ENCODE measurements at places on chromosomes 13 and 19. TPM values are rescaled to one million over a fixed set of nuclear protein-coding genes. Genes with fewer than 3 reads are reported as not detected.

DNA sequence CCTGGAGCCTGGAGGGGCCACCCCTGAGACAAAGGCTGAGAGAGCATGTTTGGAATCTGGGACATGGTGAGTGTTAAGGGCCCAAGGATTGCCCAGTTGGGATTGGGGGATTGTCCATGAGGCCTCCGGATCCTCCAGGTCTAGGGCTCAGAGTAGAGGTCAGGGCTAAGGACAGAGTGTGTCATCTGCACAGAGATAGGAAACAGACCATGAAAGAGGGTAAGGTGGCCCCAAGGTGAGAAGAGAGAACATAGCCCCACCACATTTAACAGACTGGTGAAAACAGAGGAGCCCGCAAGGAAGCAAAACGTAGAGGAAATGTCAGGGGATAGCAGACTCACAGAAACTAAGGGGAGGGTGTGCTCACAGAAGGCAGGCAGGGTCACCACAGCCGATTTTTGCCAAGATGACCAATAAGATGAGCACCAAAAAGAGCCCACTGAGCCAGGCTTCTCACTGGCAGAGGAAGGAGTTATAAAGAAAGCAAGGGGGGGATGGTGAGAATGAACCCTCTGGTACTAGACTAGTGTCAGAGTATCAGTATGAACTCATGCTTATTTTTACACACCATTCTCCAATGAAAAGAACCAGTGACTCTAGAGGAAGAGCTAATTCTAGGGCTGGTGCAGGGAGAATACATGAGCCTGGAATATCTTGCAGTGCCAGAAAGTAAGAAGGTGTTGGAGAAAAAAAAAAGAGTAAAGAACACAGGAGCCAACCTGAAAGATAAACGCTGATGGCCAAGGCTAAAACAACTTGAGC lies 17.5 kb downstream of the DYRK1B start:
- no peak for DNase-seq

DNA sequence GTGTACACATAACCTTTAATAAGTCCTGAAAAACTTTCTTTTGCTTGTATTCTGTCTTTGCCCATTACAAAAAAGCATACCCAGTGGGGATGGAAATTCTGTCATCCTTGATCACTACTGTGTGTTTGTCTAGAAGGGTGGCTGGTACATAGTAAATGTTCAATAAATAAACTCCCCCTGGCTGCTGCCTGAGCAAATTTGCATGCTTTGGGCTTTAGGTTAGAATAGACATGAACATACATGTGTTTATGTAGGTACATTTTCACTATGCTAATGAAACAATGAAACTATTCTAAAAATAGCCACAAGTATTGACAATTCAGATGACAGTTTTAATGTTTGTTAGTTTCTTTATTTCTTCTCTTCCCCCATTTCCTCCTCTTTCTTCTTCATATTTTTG lies 36.1 kb downstream of the TNFSF13B start:
- no peak for DNase-seq

DNA sequence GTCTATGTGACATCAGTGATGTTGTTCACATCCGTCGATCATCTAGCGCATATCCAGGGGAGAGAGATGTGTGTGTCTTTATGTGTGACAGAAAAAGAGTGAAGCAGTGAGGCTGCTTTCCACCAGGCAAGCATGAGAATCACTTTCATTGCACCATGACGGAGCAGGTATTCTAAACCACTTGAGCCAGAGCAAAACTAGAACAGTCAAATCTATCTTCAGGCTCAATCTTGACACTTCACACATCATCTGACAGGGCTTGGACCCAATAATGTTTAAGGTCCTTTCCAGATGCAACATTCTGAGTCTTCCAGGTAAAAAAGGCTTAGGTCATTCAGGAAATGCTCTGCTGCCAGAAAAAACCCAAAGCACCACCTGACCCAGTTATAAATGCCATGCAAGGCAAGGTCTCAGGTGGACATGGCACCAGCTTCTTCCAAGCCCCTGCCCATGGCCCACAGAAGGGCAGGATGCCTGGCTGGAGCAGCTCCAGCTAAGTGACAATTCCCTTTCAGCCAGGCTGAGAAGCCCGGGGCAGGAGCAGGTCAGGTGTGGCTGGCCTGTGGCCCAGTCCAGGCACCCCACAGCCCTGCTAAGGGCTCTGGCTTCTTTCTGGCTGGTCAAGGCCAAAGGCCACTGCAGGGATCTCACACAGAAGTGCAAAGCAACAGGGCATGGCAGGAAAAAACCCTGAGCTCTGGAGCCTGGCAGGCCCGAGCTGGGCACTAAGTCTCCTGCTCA lies 5.0 kb downstream of the ELAVL1 start:
- DNase-seq: no peak

Gene PSG6
- not detected for total RNA-seq

DNA sequence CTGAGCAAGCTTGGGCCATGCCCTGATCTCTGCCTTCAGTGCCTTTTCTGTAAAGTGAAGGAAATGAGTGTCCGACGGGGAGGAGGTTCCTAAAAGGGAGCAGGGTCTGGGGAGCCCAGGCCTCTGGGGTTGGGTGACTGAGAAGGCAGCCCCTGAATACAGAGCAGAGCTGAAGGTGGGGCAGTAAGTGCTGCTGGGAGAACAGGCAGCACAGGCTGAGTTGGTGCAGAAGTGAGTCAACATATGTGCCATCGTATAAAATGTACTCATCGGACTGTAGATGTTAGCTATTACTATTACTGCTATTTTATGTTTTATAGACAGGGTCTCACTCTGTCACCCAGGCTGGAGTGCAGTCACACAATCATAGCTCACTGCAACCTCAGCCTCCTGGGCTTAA lies 1.0 kb upstream of the HAMP start:
- DNase-seq: no peak

DNA sequence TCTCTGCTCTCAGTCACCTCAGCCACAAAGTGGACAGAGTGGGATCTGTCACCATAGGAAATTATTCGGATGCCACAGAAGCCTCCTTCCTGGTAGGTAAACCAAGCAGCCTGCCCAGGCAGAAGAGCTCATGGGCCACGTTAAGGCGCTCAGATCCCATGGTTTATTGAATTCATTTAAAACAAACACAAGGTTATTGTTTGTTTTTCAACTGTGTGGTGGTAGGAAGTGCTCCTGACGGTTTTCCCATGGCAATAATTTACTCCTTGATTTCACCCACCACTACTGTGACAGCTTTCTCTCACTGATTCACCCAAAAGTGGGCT lies 14.4 kb downstream of the BCAM start:
- DNase-seq: no peak

Gene ZNF57
- total RNA-seq: 7.7 TPM

DNA sequence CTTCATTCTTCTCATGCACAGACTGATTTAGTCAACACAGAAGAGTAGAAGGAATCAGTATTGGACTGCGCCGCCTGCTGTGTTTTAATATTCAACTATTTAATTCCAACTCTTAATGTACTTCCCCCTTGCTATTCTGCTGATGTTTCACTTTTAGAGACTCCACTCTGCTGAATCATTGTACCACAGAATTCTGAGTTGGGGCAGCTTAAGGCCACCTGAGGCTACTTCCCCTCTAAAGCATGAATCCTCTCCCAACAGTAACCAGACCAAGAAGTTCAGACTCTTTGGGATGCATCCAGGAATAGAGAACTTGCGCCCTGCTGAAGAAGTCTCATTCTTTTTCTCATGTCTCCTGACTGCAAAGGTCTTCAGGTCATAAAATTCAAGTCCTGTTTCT lies 708.8 kb downstream of the UQCRFS1 start:
- DNase-seq: no peak

DNA sequence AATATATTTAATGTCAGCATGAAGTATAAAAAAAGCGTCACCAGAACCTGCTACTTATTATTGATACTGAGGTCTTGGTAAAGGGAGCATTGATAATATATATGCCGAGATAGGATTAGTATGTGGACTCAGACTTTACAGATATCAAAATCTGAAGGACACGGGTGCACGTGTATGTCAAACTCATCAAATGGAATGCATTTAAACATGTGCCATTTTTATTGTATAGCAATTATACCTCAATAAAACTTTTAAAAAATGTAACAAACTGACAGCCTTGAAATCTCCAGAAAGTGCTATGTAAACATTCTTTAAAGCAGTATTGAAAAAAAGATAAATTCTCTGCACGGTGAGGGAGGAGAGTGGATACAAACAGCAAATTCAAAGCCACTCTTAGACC lies 157.9 kb downstream of the RNF17 start:
- DNase-seq: no peak

Gene KCNK6
- 0.59 TPM for total RNA-seq

GRCh38 chr13:49844181-49844580 lies 51.7 kb upstream of the KPNA3 start:
- DNase-seq: no peak

GRCh38 chr13:72875233-72875632 lies 93.3 kb downstream of the PIBF1 start:
- no peak for DNase-seq

Gene CDC42EP5
- total RNA-seq: 26.4 TPM

GRCh38 chr13:112842343-112842856 lies 126.6 kb upstream of the MCF2L start:
- peak; percentile 52 for DNase-seq

Gene LPAR2
- total RNA-seq: 3.8 TPM

DNA sequence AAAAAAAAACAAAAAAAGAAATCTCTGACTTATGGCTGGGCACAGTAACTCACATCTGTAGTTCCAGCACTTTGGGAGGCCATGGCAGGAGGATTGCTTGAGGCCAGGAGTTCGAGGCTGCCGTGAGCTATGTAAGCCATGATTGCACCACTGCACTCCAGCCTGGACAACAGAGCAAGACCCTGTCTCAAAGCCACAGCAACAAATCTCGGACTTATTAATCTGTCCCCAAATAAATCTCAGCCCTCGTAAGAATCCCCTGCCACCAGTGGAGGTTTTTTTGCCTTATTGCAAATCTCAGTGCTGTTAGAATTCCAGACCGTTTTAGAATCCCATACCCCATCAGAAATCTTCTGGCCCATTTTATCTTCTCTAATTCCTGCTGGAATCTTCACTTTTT lies 4.9 kb downstream of the SHKBP1 start:
- no peak for DNase-seq

DNA sequence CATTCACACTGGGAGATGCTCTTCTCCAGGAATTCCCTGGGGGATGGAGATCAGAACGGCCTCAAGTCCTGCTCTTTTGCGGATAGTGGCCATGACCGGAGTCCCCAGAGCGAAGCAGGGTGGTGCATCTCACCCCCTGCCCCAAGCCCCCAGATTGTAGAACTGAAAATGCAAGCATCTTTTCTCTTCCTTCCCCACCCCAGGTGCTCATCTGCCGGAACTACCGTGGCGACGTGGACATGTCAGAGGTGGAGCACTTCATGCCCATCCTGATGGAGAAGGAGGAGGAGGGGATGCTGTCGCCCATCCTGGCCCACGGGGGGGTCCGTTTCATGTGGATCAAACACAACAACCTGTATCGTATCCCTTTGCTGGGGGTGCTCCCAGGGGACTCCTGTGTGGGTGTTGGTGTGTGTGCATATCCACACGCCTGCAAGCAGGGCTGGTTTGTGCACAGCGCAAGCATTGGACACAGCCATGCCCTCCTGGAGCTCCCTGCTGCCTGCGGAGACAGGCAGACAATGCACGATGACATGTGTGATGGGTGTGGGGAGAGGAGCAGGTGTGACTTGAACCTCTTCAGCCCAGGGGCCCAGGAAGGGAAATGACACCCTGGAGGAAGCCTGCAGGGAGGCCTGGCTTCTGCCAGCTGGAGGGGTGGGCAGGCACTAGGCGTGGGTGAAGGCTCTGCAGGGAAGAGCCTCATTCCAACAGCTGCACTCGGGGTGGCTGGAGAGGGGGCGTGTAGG lies 5.7 kb downstream of the AP1M1 start:
- no peak for DNase-seq

Gene SLC46A3
- total RNA-seq: 6.4 TPM

Gene DAND5
- not detected for total RNA-seq

DNA sequence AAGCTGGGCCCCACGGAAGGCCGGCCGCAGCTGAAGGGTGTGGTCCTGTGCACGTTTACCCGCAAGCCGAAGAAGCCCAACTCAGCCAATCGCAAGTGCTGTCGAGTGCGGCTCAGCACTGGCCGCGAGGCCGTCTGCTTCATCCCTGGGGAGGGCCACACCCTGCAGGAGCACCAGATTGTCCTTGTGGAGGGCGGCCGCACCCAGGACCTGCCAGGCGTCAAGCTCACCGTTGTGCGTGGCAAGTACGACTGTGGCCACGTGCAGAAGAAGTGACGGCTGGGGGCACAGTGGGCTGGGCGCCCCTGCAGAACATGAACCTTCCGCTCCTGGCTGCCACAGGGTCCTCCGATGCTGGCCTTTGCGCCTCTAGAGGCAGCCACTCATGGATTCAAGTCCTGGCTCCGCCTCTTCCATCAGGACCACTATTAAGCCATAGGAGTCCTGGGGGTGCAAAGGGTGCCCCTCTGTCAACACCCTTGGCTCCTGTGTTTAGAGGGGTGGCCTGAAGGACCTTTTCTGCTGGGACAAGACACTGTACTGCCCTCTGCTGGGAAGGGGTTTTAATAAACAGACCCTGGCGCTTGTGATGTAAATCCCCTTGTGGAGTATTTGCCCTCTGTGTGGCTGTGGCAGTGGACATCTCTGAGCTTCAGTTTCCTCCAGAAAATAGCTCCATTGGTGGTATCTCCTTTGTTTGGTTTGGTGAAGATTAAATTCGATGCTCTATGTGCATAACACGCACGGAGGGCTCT lies 1.9 kb downstream of the MRPS12 start:
- no peak for DNase-seq

DNA sequence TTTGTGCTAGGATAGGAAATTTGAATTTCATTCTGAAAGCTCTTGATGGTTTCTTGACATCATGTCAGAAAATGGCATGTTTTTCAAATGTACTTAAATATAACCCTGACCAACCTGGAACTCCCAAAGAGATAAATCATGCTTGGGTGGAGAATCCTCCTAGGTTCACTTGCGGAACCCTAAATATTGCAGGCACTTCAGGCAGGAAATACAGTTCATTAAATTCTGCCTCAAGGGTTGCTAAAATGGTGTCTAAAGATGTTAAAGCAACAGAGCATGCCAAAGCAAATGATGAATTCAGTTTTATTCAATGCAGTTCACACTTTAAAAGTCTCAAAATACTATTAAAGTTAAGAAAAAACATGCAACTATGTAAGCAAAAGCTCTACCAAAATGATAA lies 415.9 kb downstream of the SLITRK6 start:
- DNase-seq: no peak

- no peak for DNase-seq
These were observed 792.1 kb upstream of the SPRY2 start for GRCh38 chr13:81133066-81133465.

DNA sequence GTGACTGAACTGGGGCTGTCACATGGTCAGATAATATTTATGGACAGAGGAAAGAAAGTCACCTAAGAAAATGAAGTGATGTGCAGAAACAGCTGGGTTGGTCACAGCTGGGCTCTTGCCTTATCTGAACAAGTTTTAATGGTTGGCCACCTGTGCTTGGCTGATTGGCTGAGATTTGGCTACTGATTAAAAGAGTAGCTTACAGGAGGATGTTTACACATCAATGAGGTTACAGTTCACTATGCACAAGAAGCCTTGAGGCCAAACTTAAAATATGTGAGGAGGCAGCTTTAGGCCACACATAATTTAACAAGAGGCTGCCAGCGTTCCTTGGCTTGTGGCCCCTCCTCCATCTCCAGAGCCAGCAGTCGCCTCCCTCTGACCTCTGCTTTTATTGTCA lies 99.2 kb upstream of the C1QTNF9B start:
- no peak for DNase-seq

GRCh38 chr19:29283366-29283765 lies 70.4 kb upstream of the UQCRFS1 start:
- DNase-seq: no peak

Gene WDR87
- not detected for total RNA-seq

- no peak for DNase-seq
These were observed 18.0 kb downstream of the VPS36 start for GRCh38 chr13:52432456-52432855.

Data from uterus (tissue), 4 donors.